HFFc6 (cell line): ENCODE measurements at places on chromosomes 7 and 10.

DNA sequence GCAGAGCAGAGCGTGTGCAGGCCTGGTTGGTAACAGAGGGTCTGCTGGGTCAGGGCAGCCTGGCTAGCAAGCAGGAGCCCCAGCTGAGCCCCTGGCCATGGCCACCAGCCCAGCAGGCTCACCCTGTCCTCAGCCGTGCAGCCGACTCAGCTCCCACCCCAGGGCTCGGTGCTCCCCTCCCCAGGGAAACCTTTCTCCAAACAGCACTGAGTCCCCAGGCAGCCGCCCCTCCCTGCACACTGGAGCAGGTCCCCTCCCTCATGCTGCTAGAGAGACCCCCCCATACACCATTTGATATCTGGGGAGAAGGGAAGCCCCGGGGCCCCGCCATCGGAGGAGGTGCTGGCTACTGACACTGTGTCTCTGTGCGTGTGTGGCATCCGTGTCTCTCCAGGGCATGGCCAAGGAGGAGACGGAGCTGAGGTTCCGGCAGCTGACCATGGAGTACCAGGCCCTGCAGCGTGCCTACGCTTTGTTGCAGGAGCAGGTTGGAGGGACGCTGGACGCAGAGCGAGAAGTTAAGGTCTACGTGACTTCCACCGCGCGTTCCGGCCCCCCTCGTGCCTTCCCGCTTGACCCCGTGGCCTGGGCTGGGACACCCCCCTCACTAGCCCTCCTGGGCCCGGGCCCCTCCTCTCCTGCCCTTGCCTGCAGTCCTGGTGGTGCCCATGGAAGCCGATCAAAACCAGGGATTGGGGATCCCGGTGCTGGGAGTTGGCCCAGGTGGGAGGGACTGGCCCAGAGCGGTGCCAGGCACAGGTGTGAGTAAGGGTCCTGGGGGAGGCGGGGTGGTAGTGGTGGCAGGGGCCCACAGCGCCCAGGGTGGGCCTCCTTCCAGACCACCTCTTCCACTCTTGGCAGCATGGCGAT, 45.0 kb upstream of the DPYSL4 start:
- peaks cover 16% of the 10 kb centered on the region for H3K27me3 ChIP-seq
- no peak overlapping the region for H3K27ac ChIP-seq
- no peak for DNase-seq
- no peaks in the 10 kb centered on the region for H3K36me3 ChIP-seq

DNA sequence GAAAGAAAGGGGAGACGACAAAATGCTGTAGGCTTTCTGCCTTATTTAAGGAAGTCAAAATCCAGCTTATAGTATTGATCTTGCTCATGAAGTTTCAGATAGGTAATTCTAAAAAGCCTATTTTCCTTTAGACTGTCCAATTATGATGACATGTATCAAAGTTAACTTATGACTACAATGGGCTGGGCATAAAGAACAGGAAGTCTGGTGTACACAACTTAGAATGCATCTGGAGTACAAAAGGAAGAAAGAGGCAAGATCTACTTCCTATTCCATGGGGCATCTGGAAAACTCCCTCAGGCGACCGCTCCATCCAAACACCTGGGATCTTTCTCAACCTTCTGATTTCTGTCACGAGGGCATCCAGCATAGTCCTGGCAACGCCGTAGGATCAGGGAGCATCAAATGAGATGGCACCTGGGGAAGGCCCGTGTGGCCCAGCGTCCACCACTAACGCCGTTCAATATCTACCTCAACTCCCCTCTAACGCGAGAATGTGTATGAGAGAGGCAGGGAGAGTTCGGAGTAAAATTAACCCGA, 512 bp downstream of the FAM24B start:
- peak overlapping the region; percentile 96 for H3K4me3 ChIP-seq
- H3K36me3 ChIP-seq, result peaks cover 43% of the 10 kb centered on the region
- peak overlapping the region; percentile 93 for H3K27ac ChIP-seq
- peaks cover 62% of the 10 kb centered on the region for H3K4me1 ChIP-seq

- H3K27ac ChIP-seq, result peak overlapping the region; percentile 74
- peaks cover 32% of the 10 kb centered on the region for H3K4me1 ChIP-seq
- H3K27me3 ChIP-seq, result no peaks in the 10 kb centered on the region
- no peak for DNase-seq
- H3K4me3 ChIP-seq, result peak overlapping the region; percentile 93
- peaks cover 16% of the 10 kb centered on the region; the same call in 1 of the 2 replicates for H3K36me3 ChIP-seq
These were observed 459 bp downstream of the ZDHHC6 start for GRCh38 chr10:112446055-112446854.

DNA sequence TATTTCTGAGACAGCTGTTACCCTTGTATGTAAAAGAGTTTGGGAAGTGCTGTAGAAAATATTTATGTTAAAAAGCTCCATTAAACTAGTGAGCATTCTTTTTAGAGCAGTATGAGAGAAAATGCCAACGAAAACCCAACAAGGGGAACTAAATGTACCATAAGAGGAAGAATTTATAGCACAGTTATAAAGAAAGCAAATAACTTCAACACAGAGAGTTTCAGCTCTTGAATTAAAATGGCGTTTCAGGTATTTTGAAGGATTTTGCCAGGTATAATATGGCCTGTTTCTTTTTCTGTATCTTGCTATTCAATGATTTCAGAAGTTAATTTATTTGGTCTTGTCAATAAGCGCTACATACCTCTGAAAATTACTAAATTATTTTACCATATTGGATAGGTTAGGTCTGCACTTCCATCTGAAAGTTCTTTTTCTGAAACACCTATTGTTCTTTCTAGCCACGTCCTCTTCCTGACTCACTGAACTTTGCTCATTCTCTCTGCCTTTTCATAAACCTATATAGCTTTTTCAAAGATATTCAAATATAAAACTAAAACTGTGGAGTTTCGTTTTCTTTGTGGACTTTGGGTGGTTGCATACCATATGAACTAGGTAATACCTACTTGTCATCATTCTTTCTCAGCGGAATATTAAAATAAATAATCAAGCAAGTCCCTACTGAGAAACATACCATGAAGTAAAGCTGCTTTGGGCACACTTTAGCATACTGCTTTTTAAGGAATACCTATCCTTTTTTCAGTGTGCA, 136.1 kb downstream of the SEMA3A start:
- peaks cover 13% of the 10 kb centered on the region for H3K36me3 ChIP-seq
- H3K4me3 ChIP-seq, result peak overlapping the region; percentile 56; the same call in 1 of the 2 replicates
- no peaks in the 10 kb centered on the region for H3K27me3 ChIP-seq

DNA sequence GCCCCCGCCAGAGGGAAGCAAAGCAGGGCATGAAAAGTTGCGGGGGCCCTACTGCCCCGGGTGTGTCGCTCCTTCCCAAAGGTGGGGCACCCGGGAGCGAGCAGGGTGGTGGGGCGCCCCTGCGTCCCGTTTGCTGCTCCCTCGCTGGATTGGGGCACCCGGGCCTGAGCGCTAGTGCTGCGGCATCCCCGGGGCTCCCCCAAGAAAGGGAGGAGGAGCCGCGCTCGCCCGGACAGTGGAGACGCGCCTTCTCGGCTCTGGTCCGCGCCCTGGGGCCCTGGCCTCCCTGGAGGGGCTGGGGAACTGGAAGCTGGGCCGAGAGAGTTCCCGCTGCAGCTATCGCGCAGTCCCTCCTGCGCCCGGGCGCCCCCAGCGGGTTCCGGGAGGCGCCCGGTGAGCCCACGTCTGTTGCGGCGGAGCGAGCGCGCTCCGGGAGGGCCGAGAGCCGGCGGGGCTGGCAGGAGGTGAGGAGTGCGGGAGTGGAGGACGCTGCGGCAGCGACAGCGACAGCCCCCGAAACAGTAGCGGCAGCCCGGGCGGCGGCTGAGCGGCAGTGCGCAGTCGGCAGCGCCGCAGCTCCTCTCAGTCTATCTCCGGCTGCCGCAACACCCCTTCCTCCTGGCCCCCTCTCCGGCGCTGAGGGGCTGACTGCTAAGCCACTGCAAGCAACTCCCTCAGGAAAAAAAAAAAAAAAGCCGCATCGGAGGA, 504 bp upstream of the BMPER start:
- no peaks in the 10 kb centered on the region; the same call in 1 of the 2 replicates for H3K27me3 ChIP-seq
- H3K4me3 ChIP-seq, result peak overlapping the region; percentile 90
- DNase-seq, result peak; percentile 53
- peak overlapping the region; percentile 90 for H3K27ac ChIP-seq

DNA sequence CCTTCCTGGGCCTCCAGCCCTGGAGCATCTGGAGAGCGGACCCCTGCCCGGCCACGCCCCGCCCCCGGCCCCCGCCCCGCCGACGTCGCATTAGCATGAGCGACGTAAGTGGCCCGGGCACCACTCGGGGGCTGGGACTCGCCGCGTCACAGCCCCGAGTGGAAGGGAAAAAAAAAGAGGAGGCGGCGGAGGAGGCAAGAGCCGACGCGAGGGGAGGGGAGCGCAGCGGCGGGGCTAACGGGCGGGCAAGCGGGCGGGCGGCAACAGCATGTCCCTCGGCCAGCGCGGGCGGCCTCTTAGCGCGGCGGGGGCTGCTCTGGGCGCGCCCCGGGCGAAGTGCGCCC, at the start of gene SLC18A3:
SLC18A3 (plus strand) TSS at position 197 of the 344 bp plus-strand sequence. CDS start 431 bp downstream, outside the sequence.
- H3K36me3 ChIP-seq, result peaks cover 13% of the 10 kb centered on the region; the same call in 1 of the 2 replicates
- peaks cover 69% of the 10 kb centered on the region for H3K27me3 ChIP-seq
- no peak within 1 kb of the TSS for H3K4me3 ChIP-seq
- no peak for DNase-seq
- peaks cover 8% of the 10 kb centered on the region for H3K4me1 ChIP-seq

DNA sequence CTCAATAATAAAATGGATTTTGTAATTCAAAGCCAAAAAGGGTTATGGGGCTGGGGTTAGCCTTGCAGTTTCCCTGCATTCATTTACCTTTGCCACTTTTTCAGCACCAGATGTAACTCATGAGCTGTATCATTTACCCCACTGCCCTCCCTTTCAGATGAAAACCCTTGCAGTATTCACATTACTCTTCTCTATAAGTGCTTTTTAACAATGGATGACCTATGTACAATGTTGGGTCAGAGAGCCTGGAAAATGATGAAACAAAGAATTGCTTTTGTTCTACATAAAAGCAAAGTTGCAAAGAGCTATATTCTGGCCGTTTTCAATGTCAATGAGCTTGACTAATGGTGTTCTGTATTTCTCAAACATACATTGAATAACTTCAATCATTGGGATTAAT, 189.7 kb downstream of the TMEM26 start:
- H3K27me3 ChIP-seq, result no peaks in the 10 kb centered on the region; the same call in 1 of the 2 replicates
- no peaks in the 10 kb centered on the region for H3K36me3 ChIP-seq
- peaks cover 16% of the 10 kb centered on the region for H3K4me1 ChIP-seq
- H3K27ac ChIP-seq, result no peak overlapping the region
- no peak for DNase-seq

DNA sequence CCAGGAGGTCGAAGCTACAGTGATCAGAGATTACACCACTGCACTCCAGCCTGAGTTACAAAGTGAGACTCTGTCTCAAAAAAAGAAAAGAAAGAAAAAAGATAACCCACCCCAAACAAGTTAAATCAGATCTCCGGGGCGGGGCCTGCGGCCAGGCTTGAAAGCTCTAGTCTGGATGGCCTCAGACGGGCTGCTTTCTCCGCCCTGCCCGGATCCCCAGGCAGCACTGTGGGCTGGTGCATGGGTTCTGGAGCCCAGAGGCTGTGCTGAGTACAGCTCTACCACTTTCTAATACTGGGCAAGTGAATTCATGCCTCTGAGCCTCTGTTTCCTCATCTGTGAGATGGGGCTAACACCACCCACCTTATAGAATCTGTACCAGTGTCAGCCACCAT, 83.7 kb downstream of the ZMIZ1 start:
- H3K27me3 ChIP-seq, result peaks cover 6% of the 10 kb centered on the region
- peak overlapping the region; percentile 96 for H3K27ac ChIP-seq
- H3K36me3 ChIP-seq, result peaks cover 9% of the 10 kb centered on the region; the same call in 1 of the 2 replicates
- H3K4me3 ChIP-seq, result peak overlapping the region; percentile 65
- DNase-seq, result no peak
- H3K4me1 ChIP-seq, result peaks cover 89% of the 10 kb centered on the region

DNA sequence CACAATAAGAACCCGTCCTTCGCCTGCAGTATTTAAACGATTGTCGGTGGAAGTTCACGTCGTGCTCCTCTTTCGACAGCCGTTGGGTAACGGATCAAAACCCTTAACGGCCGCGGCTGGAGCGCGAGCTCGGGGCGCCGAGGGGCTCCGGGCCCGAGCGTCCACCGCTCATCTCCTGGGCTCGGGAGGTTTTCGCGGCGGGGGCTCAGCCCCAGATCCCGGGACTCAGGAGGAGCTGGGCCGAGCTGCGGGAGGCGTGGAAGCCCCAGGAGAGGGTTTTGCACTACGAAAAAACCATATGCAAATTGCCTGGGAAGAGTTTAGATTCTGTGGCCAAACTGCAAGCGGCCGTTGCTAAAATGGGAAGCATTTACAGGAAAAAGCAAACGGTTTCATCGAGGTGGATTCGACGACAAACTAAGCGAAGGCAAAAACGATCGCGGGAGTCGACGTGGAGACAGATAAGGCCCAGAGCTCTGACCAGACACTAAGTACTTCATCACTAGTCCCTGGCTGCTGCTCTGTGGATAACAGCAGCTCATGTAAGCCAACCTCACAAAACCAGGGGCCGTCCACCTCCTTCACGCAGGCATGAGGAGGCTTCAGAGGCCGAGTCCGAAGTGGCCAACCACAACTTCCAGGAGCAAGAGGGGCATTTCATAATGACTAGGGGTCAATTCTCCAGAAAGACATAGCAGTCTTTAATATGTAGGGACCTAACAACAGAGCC, 129.7 kb downstream of the MARCHF5 start:
- DNase-seq, result no peak
- H3K27me3 ChIP-seq, result peaks cover 16% of the 10 kb centered on the region; the same call in 1 of the 2 replicates
- no peaks in the 10 kb centered on the region for H3K36me3 ChIP-seq
- no peak overlapping the region for H3K27ac ChIP-seq
- peak overlapping the region; percentile 53; the same call in 1 of the 2 replicates for H3K4me3 ChIP-seq

- H3K36me3 ChIP-seq, result peaks cover 8% of the 10 kb centered on the region
- no peak for DNase-seq
- H3K27me3 ChIP-seq, result peaks cover 5% of the 10 kb centered on the region; the same call in 1 of the 2 replicates
- no peak overlapping the region for H3K27ac ChIP-seq
These were observed 131.8 kb downstream of the SH3PXD2A start for GRCh38 chr10:103723557-103723956.

DNA sequence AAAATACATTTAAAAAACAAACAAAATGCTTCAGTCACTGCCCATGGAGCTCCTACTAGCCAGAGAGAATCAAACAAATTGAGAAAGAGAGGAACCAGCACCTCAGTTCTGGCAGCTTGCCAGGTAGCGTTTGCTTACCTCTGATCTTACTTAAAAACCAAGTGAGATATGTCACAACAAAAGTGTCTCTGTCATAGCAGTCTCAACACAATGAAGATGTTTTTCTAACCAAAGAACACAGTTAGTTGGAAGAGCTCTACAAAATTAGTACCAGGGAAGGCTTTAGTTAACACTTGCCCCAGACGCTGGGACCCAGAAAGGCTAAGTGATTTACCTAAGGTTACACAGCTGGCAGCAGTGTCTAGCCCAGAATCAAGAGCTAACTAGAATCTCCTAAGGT, 3.4 kb downstream of the DOCK4 start:
- H3K36me3 ChIP-seq, result no peaks in the 10 kb centered on the region; the same call in 1 of the 2 replicates
- H3K27me3 ChIP-seq, result no peaks in the 10 kb centered on the region
- H3K27ac ChIP-seq, result no peak overlapping the region
- H3K4me1 ChIP-seq, result peaks cover 60% of the 10 kb centered on the region
